ENCODE measurements at places on chromosomes 3 and 15.

DNA sequence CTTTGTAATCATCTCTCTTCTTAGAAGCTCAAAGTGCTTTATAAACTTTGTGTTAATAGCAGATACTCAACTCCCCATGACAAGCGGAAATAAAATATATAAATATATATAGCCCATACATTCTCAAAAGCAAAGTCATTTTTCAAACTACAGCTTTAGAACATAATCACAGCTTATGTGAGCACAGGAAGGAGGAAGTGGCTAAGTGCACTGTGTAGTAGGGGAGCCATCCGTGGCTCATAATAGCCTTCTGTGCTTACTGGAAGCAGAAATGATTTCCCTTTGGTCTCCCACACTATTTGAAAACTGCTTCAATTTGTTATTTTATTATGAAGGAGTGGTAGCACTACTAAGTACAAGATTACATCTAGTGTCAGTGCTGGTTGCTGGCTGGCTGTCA, 151.4 kb upstream of the ARL6 start:
- no peak for DNase-seq

DNA sequence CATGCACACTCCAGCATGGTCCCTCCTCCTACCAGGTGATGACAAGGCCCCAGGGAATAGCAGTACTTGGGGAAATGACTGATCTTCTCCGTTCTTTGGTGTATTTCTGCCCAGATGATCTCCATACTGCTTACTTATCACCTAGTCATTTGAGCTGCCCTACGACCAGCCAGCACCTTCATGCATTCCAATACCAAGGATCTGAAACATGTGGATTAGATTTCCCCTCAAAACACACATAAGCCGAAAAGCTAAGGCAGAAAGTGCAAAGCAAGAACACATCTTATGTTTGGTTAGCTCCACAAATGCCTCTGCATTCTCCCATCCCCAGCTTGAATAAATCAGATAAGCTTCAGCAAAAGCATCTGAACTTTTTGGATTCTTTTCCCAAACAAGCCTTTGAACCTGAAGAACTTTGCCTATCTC, 64.8 kb upstream of the BCL6 start:
- no peak for DNase-seq

- no peak for DNase-seq
Observed at GRCh38 chr3:8555113-8555661, 53.6 kb downstream of the LMCD1 start.

DNA sequence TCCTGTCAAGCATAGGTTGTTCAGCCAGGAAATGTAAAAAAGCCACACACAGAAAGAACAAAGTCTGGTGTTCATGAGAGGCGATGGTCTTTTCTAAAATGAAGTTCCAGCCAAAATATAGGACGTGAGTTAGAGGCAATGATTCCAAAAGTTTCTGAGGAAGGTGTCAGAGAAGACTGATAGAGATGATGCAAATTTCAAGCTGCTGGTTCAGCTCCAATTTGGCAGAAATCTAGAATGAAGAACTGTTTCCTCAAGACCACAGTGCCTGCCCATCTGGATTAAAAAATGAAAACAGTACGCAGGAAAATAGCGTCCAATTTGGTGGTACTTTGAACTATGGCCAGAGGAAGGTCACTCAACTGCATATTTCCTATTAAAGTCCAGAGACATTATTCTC, 672.9 kb downstream of the SQOR start:
- DNase-seq: no peak

GRCh38 chr3:111352585-111352984, 189.4 kb upstream of the CD96 start:
- no peak for DNase-seq

DNA sequence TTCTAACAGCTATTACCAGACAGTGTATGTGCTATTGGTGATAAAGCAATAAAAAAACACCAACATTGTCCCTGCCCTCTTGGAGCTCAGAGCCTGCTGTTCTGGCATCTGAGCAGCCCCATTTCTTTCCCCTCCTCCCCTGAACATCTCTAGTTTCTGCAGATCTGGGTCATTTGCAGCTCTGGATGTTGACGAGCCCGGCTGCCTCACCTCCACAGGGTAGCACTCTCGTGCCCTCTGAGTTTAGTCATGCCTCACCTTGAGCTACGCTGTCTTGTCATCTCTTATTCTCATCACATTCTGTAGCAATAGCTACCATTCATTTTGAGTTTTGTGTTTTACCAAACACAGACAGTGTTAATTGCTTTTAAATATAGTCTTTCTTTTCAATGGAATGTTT, 30.0 kb upstream of the GPR171 start:
- DNase-seq: no peak

- no peak for DNase-seq
Observed at GRCh38 chr3:463252-464192, 267.0 kb downstream of the CHL1 start.

DNA sequence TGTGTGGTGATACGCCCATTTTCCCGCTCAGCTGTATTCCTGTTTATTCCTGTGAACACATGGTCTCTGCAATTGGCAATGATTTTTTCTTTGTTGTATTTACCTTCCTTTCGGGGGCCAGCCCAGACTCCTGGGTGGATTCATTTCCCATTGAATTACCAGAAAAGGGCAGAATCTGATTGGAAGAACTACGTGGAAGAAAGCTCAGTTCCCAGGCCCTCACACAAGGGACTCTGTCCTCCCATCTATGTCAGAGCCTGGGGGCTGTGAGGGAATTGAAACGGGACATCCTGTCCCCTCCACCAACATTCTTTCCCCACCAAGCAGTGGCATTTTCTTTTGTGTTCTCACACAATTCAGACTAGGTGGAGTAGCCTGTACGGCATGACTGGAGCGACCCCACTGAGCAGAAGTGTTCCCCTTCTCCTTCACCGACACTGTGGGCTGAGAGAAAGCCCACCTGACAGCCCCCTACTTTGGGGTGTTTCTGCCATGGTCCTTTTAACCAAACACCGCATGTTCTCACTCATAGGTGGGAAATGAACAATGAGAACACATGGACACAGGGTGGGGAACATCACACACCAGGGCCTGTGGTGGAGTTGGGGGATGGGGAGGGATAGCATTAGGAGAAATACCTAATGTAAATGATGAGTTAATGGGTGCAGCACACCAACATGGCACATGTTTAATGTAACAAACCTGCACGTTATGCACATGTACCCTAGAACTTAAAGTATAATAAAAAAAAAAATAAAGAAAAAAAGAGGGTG, 32.1 kb upstream of the RFTN1 start:
- no peak for DNase-seq
